ENCODE measurements at places on chromosomes 11 and 22.

DNA sequence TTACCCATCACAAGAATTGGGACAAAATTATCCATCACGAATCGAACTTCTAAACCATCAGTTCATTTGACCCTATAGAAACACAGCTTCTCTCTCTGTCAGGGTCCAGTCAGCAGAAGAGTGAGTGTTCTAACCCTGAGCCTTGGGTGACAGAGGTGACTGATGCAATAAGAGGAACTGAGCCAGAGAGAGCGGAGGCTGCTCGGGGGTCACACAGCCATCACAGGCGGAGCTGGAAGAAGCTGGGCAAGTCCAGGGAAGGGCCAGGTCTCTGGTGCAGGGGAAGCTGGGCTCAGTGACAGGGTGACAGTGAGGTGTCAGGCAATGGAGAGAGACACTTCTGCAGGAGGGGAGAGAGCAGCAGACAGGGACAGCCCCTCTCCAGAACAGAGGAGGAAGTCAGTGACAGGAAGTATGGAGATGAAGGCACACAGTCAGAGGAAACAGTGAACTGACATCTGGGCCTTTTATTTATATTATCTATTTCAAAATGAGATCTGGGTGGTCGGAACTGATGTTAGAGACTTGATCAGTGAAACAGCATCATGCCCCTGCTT is 184.0 kb upstream of the TBCEL start:
- no peak for DNase-seq

DNA sequence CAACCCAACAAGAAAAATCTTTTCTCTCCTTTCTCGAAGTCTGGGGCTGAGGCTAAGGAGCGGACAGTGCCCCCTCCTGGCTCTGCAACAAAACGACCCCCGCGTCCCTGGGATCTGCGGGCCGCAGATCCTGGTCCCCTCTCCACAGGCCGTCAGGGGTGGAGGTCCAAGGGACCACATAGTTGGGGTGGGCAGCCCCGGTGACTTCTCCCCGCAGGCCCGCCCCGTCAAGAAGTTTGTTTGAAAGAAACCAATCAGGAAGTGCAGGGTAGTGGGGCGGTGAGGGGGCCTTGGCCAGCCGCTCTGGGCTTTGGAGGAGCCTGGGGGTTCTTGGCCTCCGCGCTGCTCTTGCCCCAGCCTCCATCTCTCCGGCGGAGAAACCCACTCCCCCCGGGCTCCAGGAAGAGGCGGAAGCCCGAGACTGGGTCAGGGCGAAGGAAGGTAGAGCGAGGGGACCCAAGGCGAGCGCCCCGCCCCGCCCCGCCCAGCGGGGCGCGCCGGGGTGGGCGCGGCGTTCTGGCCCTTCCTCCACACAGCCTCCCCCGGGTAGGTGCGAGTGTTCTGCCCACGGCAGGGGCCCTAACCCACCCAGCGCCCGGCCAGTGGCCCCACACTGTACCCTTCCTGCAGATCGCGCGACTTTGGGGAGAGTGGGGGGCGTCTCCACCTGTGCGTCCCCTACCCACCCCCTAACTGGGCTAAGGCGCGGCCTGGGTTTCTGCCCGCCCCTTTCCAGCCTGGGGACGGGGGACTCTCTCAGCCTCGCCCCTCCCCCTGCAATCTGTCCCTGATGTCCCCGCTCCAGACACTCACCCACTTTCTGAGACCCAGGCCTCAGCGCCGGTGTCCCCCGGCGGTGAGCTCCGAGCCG is 1.3 kb downstream of the TP53I11 start:
- DNase-seq = peak; percentile 55

- DNase-seq = no peak
These were observed 48.4 kb upstream of the MUC15 start for GRCh38 chr11:26620282-26621045.

GRCh38 chr11:108960501-108960900 is 295.6 kb downstream of the DDX10 start:
- no peak for DNase-seq

DNA sequence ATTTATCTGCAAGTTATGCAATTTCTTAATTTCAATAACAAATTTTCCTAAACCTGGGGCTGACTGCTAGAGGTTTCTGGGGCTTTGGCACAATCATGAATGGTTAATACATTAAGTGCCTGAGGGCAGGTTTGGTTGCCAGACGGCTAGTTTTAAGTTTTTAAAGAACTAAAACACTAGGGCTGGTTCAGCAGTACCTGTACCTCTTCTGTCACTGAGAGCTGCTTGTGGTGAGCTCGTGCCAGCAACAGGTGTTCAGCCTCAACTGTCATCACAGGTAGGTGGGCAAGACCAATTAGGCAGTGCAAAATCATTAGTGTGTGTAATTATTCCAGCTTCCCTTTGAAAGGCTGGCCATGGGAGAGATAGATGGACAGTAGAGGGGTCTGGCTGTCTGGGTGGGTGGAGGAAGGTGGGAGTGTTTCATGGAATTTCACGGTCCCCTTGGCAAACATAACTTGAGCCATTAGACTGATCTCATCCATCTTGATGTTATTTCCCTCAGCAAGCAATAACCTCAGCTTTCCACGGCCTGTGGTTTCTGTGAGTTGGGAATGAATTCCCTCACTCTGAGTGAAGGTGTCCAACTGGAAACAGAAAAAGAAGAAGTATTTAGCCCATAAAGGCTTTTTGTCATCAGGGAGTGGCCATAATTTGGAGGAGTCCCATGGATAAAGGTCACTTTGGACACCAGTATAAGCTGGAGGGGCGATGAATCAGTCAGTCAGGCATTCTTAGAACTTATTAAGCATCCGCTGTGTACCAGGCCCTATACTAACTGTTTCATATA is 114.8 kb downstream of the SNX19 start:
- peak; percentile 39 for DNase-seq
